ENCODE measurements at places on chromosomes 3 and 15.

DNA sequence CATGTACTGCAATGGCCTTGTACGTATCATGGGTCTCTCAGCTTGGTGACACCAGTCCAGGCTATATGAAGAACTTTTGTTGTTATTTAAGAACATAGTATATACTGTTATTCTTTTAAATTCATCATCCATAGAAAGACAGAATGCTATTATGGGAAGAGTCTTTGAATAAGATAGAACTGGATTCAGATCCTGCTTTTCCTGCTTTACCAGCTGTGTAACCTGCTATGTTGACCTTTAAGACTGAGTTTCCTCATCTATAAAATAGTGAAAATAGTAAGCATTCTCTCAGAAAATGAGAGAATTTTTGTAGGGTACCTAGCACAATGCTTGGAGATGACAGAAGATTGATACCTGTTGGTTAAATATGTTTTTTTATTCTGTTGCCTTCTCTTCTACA lies 204.1 kb upstream of the TBL1XR1 start:
- no peak for DNase-seq

- DNase-seq: no peak
Observed at GRCh38 chr15:95470529-95470928, 860.0 kb upstream of the NR2F2 start.

- DNase-seq: no peak
Observed at GRCh38 chr3:149566292-149566975, 91.4 kb downstream of the WWTR1 start.

DNA sequence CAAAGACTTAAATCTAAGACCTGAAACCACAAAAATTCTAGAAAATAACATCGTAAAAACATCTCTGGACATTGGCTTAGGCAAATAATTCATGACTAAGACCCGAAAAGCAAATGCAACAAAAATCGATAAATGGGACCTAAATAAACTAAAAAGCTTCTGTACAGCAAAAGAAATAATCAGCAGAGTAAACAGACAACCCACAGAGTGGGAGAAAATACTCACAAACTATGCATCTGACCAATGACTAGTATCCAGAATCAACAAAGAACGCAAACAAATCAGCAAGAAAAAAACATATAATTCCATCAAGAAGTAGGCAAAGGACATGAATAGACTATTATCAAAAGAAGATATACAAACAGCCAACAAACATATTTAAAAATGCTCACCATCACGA lies 749.4 kb downstream of the PLOD2 start:
- DNase-seq: no peak

DNA sequence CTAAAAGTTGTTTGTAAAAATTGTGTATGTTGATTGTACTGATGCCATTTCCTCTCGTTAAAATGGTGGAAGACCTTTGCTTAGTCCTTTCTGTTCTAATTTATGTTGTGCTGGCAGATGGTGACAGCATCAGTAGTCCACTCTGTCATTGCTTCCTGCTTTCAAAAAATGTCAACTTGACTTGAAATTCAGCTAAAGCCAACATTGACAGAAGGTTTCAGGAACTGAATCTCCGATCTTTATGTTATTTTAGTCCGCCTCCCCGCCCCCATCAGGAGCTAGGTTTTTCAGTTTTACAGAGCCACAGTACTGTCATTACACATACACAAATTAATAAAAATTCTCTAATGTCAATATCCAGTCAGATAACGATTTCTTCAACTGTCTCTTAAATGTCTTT lies 1.5 kb downstream of the CEP63 start:
- DNase-seq: no peak

GRCh38 chr15:74726774-74727164 lies 1.4 kb upstream of the CYP1A1 start:
- no peak for DNase-seq

DNA sequence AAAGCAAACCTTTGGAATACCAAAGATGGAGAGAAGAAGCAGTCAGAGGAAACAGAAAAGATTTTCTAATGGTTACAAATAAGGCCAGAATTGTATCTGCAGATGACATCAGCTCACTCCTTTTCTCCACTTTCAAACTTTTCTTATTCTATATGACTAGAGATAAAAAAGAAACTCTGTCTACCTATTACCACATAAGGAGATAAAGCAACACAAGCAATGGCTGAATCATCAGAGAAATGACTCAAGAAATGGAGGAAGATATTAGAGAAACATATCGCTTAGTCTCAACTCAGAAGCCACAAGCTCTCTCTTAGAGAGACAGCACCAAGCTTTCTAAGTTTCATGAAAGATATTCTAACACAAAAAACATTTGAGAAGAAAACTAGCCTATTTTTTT lies 784.0 kb downstream of the ZPLD1 start:
- DNase-seq: no peak

DNA sequence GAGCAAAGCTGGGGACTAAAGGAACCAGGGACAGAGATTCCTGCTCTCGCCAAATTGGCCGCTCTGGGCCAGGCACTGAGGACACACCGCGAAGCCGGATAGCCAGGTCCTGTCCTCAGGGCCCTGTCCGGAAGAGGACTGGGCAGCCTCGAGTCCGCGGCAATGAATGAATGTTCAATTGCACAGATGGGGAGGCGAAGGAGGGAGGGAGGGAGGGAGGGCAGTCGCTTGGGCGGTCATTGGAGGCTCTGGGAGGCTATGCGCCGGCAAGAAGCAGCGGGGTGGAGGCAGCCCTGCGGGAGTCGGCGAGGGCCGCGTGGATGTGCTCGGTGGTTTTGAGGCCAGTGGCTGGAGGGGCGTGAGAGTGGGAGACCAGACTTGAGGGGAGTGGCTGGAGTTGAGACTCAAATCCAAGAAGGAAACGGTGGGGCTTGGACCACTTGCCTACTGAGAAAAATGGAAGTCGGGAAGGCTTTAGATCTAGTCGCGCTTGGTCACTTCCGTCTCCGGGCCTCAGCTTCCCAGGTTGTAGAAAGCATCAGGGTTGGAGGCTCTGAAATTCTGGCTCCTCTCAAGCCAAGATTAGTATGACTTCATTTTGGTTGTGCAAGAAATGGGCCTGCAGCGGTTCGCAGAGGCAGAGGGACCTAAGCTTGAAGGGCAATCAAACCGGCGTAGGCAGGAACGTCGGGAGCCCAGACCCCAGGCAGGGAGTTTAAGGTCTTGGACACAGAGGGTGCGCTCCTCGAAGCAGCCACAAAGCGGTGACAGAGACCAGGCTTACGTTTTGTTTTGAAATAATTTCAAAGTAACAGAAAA lies 21.1 kb upstream of the PLXND1 start:
- no peak for DNase-seq
